ENCODE measurements at places on chromosomes 2 and 18.

DNA sequence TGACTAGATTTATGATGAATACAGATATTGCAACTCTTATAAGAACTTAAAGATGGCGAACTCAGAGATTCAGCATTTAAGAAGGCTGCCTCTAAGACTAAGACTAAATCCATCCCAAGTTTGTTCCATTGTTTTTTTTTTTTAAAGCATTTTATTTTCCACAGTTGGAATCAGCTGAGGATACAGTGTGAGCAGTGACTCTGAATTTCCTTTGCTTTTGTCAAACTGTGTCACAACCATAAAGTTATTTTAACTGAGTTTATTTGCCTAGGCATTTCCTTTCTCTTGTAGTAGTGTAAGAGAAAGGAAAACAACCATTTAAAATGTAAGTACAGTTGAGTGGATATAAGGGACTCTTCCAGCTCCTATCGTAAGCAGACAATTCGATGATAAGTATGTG lies 63.9 kb downstream of the ZEB2 start:
- peaks cover 48% of the 10 kb centered on the region for H3K4me1 ChIP-seq
- no peaks in the 10 kb centered on the region for H3K36me3 ChIP-seq
- DNase-seq = no peak
- H3K27ac ChIP-seq = no peak overlapping the region
- no peak overlapping the region for H3K4me3 ChIP-seq
- no peaks in the 10 kb centered on the region for H3K27me3 ChIP-seq

DNA sequence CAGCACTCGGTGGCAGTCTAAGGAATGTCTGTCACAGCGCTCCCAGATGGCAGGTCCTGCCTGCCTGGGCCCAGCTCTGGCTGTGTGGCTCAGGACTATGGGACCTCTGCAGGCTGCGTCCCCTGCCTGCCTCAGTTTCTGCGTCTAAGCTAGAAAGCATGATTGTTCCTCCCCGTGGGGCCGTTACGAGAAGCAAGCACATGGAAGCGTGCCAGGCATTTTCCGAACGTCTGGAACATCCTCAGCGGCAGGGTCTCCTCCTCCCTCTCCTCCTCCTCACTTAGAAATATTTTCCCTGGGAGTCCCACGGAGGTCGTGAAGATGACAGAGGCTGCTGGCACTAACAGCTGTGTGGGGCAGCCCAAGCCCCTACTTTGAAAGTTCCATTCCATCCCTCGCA lies 43.3 kb downstream of the LRRFIP1 start:
- H3K27ac ChIP-seq = peak overlapping the region; percentile 93
- peaks cover 59% of the 10 kb centered on the region for H3K4me1 ChIP-seq
- no peaks in the 10 kb centered on the region for H3K36me3 ChIP-seq
- DNase-seq = peak; percentile 69
- H3K4me3 ChIP-seq = no peak overlapping the region
- no peaks in the 10 kb centered on the region for H3K27me3 ChIP-seq

DNA sequence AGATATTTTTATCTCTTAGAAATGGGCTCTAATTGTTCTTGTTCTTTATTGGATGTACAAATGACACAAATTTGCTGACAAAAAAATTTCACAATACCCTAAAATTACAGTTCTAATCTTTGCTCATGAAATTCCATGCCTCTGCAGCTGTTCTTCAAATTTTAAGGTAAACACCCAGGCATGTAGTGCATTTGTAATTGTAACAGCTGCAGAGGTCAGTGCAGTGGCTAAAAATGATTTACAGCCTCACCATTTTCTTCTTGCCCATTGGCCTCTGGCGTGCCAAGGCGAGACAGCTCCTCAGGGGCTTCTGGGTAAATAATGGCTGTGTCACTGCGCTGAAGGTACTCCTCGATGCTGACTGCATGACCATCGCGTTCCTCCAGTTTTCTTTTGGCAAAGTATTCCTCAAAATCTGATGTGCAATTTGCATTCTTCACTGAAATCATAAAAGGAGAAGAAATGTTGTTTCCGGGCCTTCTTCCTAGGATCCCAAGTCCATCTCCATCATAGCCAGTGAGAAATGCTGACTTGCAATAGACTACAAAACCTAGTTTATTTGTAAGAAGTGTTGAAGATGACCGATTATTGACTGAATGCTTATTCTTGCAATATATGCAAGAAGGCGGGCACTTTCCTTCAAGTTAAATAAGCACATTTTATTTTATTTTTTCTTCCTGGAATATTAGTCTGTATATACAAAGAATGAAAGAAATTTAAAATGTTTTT lies 115.2 kb downstream of the ZEB2 start:
- H3K27me3 ChIP-seq = no peaks in the 10 kb centered on the region
- H3K27ac ChIP-seq = peak overlapping the region; percentile 80
- peaks cover 1% of the 10 kb centered on the region for H3K36me3 ChIP-seq
- peaks cover 15% of the 10 kb centered on the region for H3K4me1 ChIP-seq

- H3K4me3 ChIP-seq = no peak overlapping the region
- no peaks in the 10 kb centered on the region for H3K27me3 ChIP-seq
- no peak overlapping the region for H3K27ac ChIP-seq
- no peaks in the 10 kb centered on the region for H3K4me1 ChIP-seq
- DNase-seq = no peak
These were observed 29.0 kb downstream of the LGALSL start for GRCh38 chr2:64482765-64483504.

- H3K27ac ChIP-seq = no peak overlapping the region
- peaks cover 1% of the 10 kb centered on the region for H3K27me3 ChIP-seq
- no peaks in the 10 kb centered on the region for H3K36me3 ChIP-seq
- H3K4me3 ChIP-seq = no peak overlapping the region
- H3K4me1 ChIP-seq = no peaks in the 10 kb centered on the region
- DNase-seq = no peak
These were observed 181.2 kb upstream of the RAB6C start for GRCh38 chr2:129798301-129798581.

- H3K4me3 ChIP-seq = no peak overlapping the region
- peaks cover 6% of the 10 kb centered on the region for H3K4me1 ChIP-seq
- H3K36me3 ChIP-seq = no peaks in the 10 kb centered on the region
- DNase-seq = no peak
These were observed 16.3 kb downstream of the PDE6D start for GRCh38 chr2:231764760-231765159.

GRCh38 chr2:170846314-170846713 lies 29.6 kb downstream of the GAD1 start:
- no peaks in the 10 kb centered on the region for H3K36me3 ChIP-seq
- H3K27me3 ChIP-seq = no peaks in the 10 kb centered on the region
- no peak overlapping the region for H3K27ac ChIP-seq
- no peaks in the 10 kb centered on the region for H3K4me1 ChIP-seq
- H3K4me3 ChIP-seq = no peak overlapping the region

DNA sequence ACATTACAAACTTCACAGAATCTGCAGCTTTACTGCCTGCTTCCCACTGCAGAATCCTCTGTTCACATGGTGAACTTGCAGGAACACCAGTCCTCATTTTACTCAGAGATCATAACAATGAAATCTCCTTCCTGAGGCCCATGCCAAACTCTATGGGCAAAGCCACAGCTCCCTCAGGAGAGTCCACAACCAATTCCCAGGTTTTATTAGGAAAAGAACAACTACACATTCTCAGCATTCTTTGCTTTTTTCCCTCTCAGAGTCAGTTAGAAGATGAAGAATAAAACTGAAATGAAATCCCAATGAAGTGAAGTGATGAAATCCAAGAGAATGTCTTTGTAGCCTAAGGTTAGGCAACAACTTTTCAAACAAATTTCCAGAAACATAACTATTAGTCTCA lies 233.7 kb downstream of the DSEL start:
- H3K4me3 ChIP-seq = no peak overlapping the region
- H3K27ac ChIP-seq = no peak overlapping the region
- H3K27me3 ChIP-seq = no peaks in the 10 kb centered on the region
- no peaks in the 10 kb centered on the region for H3K36me3 ChIP-seq

DNA sequence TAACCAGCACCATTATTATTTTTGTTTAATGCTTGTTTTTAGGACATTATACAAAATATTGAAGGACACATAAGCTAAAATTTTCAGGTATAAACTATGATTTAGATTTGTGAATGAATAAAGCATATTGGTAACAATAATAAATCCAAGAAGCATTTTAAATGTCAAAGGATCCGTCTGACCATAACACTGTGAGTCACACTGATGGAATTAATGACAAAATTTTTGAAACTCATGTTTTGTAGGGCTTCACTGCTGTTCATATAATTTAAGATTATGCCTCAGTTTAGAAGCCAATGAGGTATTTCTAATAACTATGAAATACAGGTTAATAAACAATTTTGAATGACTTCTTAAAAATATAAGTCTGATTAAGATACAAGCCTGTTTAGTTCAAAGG lies 124.6 kb downstream of the TMEFF2 start:
- H3K36me3 ChIP-seq = no peaks in the 10 kb centered on the region
- H3K27me3 ChIP-seq = no peaks in the 10 kb centered on the region
- no peak overlapping the region for H3K4me3 ChIP-seq
- DNase-seq = no peak

DNA sequence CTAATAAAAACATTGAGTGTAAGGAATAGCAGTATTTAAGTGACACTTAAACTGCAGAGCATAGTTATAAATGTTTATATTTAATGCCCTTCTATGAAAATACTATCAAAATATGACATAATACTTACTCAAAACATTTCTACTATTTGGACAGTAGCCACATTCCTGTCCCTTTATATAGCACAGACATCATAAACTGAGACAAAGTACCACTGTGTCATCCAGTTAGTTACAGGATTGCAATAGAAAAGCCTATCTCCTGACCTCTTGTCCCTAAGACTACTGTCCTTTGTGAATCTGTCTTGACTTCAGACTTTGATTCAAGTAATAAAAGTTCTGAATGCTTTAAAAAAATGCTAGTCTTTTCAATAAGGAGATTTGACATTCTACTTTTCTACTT lies 1528.5 kb upstream of the NXPH2 start:
- no peaks in the 10 kb centered on the region for H3K4me1 ChIP-seq
- H3K4me3 ChIP-seq = no peak overlapping the region
- H3K27ac ChIP-seq = no peak overlapping the region
- no peaks in the 10 kb centered on the region for H3K36me3 ChIP-seq

- DNase-seq = peak; percentile 16
- H3K27ac ChIP-seq = no peak overlapping the region
- H3K27me3 ChIP-seq = no peaks in the 10 kb centered on the region
- H3K36me3 ChIP-seq = no peaks in the 10 kb centered on the region
- H3K4me3 ChIP-seq = no peak overlapping the region
These were observed 40.5 kb downstream of the HS6ST1 start for GRCh38 chr2:128277961-128278681.

GRCh38 chr2:224969633-224970260 lies 72.5 kb downstream of the DOCK10 start:
- DNase-seq = no peak
- no peaks in the 10 kb centered on the region for H3K27me3 ChIP-seq
- peaks cover 6% of the 10 kb centered on the region for H3K4me1 ChIP-seq
- no peak overlapping the region for H3K4me3 ChIP-seq

DNA sequence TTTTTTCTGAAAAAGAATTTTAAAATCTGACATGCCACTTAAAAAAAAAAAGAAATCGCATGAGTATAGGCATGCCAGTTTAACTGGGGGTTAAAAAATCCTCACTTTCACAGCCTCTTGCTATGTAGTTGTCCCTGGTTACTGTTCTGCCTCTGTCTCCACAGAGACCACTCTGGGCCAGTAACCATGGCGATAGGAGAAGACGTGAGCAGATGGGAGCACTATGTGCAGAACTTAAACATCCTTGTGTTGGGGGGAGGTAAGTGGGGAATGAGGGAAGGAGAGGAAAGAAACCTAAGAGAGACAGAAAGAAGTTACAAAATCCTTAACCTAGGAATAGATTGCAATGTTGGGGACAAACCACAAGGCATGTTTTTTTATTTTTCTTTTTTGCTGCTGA lies 75.9 kb upstream of the CYRIA start:
- H3K4me3 ChIP-seq = no peak overlapping the region
- no peak for DNase-seq
- H3K27me3 ChIP-seq = no peaks in the 10 kb centered on the region
- no peak overlapping the region for H3K27ac ChIP-seq
- no peaks in the 10 kb centered on the region for H3K36me3 ChIP-seq
- H3K4me1 ChIP-seq = peaks cover 13% of the 10 kb centered on the region

- no peak overlapping the region for H3K4me3 ChIP-seq
- no peak overlapping the region for H3K27ac ChIP-seq
These were observed 74.7 kb downstream of the KIAA2012 start for GRCh38 chr2:202147775-202148174.

GRCh38 chr2:127986548-127987079 lies 41.2 kb downstream of the SAP130 start:
- no peaks in the 10 kb centered on the region for H3K27me3 ChIP-seq
- no peak overlapping the region for H3K4me3 ChIP-seq
- no peak overlapping the region for H3K27ac ChIP-seq
- DNase-seq = no peak

- no peaks in the 10 kb centered on the region for H3K4me1 ChIP-seq
- no peaks in the 10 kb centered on the region for H3K36me3 ChIP-seq
- H3K27me3 ChIP-seq = no peaks in the 10 kb centered on the region
- H3K27ac ChIP-seq = no peak overlapping the region
- DNase-seq = peak; percentile 74
These were observed 483.2 kb downstream of the METTL4 start for GRCh38 chr18:2087877-2088673.

DNA sequence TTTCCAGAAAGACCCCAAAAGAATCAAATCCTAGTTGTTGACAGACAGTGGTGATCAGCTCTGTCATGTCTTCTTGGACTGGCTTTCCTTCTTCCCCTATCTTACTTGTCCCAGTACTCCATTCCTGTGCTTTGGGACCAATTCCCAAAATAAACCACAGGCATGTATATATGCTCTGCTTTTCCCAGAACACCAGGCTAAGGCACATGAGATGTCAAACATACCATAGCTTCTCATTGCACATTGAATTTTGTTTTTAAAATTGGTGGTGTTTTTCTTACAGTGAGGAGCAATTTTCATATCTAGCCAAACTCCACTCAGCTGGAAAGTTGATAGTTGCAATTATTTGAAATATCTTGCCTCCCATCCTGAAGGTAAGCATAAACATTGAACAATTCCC lies 88.9 kb upstream of the RGPD4 start:
- no peak overlapping the region for H3K4me3 ChIP-seq
- no peaks in the 10 kb centered on the region for H3K27me3 ChIP-seq
- no peaks in the 10 kb centered on the region for H3K36me3 ChIP-seq
- H3K4me1 ChIP-seq = no peaks in the 10 kb centered on the region
- no peak overlapping the region for H3K27ac ChIP-seq
- no peak for DNase-seq
